Mesothelial cell of epicardium (in vitro differentiated cells): ENCODE measurements at places on chromosomes 12 and 14.
A peak's percentile ranks its signal among the peaks of the same experiment; 100 is the strongest.

DNA sequence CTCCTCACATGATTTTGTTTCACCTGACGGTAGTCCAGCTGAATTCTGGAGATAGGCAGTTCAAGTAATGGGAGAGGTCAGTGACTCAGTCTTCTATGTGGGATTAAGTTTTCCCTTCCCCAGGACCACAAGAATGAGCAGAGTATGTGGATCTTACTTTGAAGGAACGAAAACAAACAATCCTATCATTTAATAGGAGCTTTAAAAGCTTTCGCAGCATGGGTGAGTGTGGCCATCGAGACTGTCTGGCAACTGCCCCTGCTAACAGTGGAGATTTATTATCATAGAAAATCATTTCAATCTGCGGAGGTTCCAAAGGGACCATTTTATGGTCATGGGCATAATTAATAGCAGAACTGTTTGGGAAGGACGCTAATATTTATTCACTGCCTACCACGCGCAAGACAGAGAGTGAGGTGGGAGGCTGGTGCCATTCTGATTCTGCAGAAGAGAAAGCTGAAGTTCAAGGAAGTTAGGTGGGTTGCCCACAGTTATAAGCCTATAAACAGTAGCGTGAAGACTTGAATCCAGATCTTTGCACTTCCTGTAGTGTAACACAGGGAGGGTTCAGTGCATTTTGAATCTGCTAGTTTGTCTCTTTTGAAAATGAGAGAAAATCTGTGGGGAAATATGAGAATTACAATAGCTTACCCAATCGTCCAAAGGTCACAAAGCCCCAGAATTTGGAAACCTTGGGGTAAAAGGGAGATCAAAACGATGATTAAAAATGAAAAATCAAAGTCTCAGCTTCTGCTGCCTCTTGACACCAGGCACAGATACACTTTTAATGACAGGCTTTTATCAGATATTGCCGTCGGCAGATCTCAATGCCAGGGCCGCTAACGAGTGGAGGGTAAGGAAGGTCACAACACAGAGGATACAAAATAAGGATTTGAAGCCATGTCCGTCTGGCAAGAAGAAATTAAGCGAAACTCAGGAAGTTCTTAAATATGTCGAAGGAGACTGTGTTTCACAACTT, 209.6 kb downstream of the CRADD start:
- no peak for DNase-seq
- H3K27me3 ChIP-seq = no peaks in the 10 kb centered on the region
- no peaks in the 10 kb centered on the region for H3K36me3 ChIP-seq
- H3K27ac ChIP-seq = peak overlapping the region; percentile 78
- H3K4me1 ChIP-seq = peaks cover 52% of the 10 kb centered on the region
- no peak overlapping the region for H3K4me3 ChIP-seq

DNA sequence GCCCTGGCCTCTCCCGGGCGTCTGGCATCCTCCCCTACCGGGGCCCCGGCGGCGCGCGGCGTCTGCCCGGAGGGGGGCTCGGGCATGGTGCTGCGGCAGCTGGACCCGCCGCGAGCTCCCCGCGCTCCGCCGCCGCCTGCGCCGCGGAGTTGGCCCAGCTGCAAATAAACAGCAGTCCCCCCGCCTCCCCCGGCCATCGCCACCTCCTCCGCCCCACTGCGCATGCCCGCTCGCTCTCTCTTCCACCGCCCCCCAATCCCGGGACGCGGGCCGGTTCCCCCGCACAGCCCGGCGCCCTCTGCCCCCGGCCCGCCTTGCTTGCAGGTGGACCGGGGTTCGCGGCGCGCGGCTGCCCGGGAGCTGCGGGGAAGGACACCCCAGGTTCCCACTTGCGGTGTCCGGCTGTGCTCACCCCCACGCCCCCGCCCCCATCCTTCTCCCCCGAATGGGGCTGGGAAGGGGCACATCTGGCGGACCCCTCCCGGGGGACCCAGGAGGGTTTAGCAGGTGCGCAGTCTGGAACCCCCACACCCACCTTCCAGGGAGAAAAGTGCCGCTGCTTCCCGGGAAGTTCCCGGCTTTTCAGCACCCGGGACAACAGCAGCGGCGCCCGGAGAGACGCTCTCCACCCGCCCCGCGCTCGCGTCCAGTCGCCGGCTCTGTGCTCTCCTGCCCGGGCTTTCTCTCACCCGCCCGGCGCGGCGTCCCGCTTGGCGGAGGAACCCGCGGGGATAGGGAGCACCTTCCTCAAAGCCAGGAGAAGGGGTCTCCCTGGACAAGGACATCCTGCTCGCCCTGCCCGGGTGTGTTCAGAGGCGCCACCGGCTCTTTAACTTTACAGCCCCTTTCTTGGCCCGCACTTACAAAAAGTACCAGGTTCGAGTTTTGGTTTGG, at the start of gene TMTC1:
TSS of gene TMTC1 (minus strand) at position 170 of the 894 bp plus-strand sequence. CDS start 191 bp downstream, outside the sequence.
- no peaks in the 10 kb centered on the region for H3K36me3 ChIP-seq
- peaks cover 59% of the 10 kb centered on the region for H3K27me3 ChIP-seq
- no peak within 1 kb of the TSS for H3K27ac ChIP-seq
- H3K4me1 ChIP-seq = peaks cover 21% of the 10 kb centered on the region

DNA sequence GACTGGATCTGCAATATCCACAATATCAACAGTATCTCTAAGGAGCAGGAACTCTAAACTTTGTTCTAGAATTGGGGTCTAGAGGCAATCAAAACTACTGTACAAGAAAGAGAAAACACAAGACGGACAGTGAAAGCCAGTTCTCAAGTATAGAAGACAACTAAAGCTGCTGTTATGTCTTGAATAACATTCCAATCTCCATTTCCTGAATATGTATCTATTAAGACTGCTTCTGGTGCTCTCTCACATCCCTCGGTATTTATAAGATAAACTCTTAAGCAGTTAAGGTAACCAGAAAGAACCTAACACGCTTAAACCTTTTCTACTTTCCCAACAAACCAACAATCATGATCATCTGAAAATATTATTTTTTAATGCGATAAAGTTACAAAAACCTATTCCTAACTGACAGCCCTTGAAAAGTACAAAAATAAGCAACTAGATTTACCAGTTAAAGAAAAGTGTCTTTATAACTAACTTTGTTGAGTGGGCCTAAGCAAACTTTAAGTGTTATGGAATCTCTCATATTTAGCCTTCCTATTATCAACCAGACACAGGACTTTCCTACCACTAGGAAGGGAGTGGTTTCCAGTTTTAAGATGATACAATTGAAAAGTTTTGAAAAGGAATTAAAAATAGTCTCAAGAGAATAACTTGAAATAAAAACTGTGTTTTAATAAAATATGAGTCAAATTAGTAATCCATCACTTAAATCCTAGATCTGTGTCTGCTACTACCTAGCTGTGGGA, 30.7 kb downstream of the NUMB start:
- H3K36me3 ChIP-seq = peaks cover 1% of the 10 kb centered on the region
- H3K27me3 ChIP-seq = no peaks in the 10 kb centered on the region
- DNase-seq = no peak
- H3K4me1 ChIP-seq = peaks cover 9% of the 10 kb centered on the region

DNA sequence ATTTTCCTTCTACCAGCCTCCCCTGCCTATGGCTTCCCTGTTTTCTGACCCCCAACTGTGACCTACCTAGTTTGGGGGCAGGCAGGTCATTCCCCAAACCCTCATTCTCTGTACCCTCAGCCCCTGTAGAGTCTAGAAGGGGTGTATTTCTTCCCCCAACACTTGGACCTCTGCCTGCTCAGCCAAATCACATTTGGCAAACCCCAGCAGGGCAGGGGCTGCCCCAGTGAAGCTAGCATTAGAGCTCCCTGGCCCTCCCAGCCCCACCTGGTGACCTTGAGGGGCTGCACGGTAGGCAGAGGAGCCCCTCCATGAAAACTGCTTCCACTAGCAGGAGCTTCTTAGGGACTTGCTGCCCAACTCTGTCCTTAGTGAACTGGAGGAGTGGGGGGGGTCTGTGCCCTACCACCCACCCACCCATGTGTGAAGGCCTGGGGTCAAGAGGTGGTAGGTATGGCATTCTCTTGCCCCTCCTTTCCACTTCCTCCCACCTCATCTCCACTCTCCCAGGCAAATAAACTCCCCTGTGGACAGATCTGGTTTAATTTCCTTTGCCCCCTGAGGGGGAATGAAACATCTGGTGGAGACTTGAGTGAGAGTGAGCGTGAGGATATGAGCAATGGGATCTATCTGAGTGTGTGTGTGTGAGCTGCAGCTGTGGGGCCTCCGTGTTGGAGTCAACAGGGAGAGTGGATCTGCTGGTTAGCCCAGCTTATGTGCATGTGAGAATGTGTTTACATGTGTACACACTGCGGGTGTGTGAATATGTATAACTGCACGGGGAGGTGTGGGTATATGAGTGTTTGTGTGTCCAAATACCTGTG, 1.6 kb downstream of the NXPH4 start:
- H3K27me3 ChIP-seq = peaks cover 85% of the 10 kb centered on the region
- H3K36me3 ChIP-seq = no peaks in the 10 kb centered on the region
- peaks cover 76% of the 10 kb centered on the region for H3K4me1 ChIP-seq
- DNase-seq = no peak
- peak overlapping the region; percentile 20 for H3K4me3 ChIP-seq

GRCh38 chr12:77377622-77378021, 312.3 kb upstream of the E2F7 start:
- peaks cover 24% of the 10 kb centered on the region for H3K27me3 ChIP-seq
- H3K4me1 ChIP-seq = no peaks in the 10 kb centered on the region
- no peak overlapping the region for H3K4me3 ChIP-seq
- H3K36me3 ChIP-seq = no peaks in the 10 kb centered on the region

- H3K4me1 ChIP-seq = peaks cover 5% of the 10 kb centered on the region
- H3K36me3 ChIP-seq = no peaks in the 10 kb centered on the region
- no peak for DNase-seq
- H3K27me3 ChIP-seq = no peaks in the 10 kb centered on the region
Observed at GRCh38 chr12:106487664-106488063, 95.1 kb upstream of the RFX4 start.

DNA sequence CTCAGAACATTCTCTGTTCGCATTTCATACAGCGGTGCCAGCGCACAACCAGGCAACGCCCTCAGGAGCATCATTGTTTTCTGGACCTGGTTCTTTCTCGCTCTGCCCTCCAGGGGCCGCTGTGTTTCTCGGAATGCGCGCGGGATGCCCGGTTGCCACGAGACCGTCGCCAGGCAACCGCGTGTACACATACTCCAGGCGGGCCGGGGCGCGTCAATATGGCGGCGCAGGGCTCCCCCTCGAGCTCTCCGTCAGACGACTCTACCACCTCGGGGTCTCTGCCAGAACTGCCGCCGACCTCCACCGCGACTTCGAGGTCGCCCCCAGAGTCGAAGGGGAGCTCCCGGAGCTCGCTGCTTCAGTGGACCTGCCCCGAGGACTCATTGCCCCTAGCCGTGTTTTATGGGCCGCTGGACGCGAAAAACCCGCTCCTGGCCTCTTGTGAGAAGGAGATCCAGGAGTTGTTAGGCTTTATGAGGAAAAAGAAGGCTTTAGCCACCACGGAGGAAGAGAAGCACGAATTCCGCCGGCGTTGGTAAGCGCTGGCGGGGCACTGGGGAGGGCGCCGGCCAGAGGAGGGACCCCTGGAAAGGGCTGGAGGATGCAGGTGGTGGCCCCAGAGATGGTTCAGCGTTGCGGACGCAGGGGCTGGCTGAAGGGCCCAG, at the start of gene CFAP54:
TSS of gene CFAP54 (plus strand) at position 186 of the 665 bp plus-strand sequence. CDS start at position 219, 33 bp downstream.
- peaks cover 3% of the 10 kb centered on the region for H3K4me1 ChIP-seq
- H3K27ac ChIP-seq = peak within 1 kb of the TSS; percentile 93
- DNase-seq = peak; percentile 97
- peaks cover 35% of the 10 kb centered on the region for H3K27me3 ChIP-seq
- no peaks in the 10 kb centered on the region for H3K36me3 ChIP-seq

DNA sequence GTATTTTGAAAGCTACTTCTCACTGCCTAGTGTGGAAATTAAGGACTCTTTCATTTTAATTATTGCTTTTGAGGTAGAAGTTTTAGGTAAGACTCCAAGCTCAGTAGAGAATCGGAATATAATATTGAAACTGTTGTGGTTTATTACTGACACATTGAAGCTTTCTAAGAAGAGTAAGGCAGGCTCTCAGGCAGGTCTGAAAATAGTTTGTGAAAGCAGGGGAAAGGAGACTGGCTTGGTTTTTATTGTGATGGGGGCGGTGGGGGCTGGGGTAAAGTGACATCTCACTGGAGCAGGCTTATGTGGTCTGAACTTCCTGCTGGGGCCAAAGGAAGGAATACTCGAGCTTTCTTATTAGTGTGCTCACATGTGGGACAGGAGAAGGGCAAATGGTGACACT, 79.5 kb downstream of the OTOGL start:
- no peak for DNase-seq
- H3K4me1 ChIP-seq = peaks cover 4% of the 10 kb centered on the region
